ENCODE measurements at places on chromosomes 2 and 18.
A peak's percentile ranks its signal among the peaks of the same experiment; 100 is the strongest.

DNA sequence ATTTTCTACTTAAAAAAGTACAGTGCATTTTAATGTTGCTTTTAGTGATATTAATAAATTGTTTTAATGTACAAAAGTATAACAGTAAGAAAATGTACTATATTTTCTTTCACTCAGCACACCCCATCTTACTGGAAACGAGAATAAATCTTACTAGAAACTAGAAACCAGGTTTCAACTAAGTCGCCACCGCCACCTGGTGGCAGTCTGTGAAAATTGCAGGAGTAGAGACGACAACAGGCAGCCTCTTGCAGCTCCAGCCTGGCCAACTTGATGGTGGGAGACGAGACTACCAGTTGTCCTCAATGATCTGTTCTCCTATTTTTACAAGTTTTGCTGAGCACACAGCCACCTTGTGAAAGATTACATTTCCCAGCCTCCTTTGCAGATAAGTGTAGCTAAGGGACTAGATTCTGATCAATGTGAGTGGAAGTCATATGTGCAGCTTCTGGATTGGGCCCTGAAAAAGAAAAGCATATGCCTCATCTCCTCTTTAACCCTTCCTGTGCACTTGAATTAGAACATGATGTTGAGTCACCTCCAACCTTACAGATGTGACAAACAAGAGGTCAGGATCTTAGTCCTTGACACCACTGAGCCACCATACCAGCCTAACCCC, 8.7 kb downstream of the OTOF start:
- peak; percentile 43 for DNase-seq

DNA sequence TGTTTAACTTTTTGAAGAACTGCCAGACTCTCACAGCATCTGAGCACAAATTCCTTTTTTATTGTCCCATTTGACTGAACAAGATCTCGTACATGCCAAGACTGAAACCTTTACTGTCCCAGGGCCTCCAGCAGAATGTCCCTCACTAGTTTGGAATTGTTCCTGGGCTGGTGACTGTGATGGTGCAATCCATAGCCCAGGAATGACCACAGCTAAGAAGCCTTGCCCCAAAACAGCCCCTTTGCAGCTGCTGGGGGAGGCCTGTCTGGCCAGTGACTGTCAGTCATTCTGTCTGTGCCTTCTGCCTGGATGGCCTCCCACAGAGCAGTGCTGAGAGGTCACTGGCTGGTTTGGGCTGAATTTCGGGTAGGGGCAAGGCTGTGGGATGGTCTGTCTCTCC, 184.5 kb upstream of the MSH6 start:
- DNase-seq, result no peak

DNA sequence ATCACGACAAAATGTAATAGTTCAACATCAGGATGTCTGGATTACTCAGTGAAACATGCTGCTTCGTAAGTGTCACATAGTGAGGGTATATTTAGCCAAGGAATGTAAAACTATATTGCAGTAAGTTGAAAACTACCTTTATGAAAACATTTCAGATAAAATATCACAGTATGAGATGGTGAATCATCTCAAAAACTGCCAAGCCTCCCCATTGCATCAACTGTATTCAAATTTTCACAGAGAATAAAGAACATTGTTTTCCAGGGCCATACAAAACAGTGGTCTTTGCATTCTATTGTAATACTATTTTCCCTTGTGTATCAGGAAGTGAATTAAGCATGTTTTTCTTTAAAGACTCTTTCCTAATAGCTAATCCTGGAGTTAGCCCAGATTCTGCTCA, 47.6 kb upstream of the MSTN start:
- no peak for DNase-seq

DNA sequence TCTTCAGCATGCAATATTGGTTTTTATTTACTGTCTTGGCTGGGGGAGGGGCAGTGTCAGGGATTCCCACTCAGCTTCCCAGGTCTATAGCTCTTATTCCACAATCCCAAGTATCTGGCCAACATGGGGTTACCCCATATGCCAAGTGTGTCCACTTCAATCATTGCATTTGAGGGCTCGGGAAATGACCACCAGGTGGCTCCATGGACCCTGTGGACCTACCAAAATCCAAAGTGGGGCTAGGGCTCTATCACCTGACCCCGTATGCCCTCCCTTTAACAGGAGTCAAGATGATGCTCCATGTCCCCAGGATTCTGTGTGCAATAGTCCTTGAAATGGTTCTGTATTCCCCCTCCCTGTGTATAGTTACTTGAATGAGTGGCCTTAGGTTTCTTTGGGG, 12.1 kb upstream of the TRAF3IP1 start:
- no peak for DNase-seq

GRCh38 chr2:97675430-97676113, 6.1 kb downstream of the C2orf92 start:
- DNase-seq, result no peak

- DNase-seq, result no peak
Measured at GRCh38 chr18:23578891-23579653, 7.2 kb downstream of the NPC1 start.

DNA sequence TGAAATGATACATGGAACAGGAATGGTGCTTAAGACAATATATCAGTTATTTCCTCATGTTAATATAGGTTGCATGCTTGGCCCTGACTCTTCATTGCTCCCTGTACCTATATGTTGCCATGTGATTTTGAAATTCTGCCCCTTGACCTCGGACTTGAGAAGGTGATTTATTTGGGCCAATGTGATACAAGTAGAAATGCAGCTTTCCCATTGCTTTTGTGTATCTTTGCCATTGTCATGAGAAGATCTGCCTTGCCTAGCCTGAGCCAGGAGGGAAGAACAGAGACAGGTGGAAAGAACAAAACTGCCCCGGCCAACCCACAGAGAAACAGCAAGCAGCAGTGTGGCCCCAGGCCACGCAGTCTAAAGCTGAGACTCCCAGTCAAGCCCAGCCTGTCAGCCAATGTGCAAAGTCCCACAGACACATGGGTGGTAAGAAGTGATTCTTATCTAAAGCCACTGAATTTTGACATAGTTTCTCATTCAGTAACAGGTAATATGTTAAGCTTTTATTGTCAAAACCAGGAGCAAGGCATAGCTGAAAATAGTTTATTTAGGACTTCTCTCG, 245.7 kb upstream of the RND3 start:
- DNase-seq, result no peak

DNA sequence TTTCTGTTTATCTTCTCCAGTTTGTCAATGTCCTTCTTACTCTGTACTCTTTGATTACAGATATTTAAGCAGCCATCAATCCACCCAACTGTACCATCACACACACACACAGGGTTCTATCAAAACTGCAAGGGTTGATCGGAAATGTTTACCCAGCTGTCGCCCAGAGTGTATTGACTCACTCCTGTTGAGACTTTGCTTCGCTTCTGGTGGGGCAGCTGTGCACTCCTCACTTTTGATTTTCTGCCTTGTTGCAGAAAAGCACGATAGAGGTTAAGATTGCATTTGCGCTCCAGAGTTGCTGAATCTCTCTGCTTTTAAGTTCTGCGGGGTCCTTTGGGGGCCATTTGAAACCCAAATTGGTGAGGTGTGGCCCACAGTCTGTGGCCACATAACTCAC, 216.2 kb downstream of the SETBP1 start:
- no peak for DNase-seq

DNA sequence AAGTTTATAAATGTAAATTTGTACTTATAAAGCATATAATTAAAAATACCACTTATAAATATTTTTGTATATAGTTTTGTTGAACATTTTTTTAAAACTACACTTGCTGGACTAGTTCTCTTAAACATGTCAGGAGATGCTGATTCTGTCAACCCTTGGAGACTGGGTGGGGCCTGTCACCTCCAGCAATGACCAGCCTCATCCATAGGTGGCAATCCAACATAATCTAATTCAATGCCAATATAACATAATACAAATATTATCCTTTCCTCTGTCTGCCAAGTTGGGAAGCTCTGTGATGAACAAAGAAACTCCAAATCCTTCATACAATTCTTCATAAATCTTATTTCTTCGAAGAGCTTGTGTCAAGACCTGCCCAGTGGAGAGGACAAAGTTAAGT, 140.4 kb downstream of the RBMS1 start:
- DNase-seq, result peak; percentile 30

DNA sequence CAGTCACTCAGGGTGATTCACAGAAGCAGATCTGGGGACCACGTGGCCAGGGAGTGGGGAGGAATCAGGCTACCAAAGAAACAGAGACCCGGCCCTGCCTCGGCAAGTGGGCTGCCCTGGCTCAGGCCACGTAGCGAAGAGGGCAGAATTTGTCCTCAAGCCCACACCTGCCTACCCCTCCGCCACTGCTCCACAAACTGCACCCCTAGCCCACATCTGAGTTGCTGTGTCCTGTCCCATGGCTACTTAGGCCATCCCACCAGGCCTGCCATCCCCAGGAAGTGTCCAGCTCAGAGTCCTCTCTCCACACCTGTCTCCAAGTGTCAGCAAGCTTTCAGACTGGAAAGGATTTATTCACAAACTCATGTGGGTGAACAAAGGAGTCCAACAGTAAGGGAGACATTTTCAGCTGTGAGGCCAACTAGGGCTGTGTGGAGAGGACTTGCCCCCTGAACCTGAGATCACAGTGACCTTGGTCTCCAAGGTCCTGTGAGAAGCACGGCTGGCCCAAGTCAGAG, 31.7 kb upstream of the ASPRV1 start:
- no peak for DNase-seq

DNA sequence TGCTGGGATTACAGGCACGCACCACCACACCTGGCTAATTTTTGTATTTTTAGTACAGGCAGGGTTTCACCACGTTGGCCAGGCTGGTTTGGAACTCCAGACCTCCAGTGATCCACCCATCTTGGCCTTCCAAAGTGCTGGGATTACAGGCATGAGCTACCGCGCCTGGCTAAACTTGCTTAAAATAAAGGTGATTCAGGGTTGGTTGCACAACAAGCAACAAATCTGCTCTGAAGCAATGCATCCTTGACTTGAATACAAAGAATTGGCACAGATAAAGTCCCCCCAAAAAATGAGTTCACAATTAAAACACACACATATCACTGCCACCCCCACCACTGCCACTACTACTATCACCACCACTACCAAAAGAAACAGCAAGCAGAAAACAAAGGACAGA, 34.9 kb downstream of the CCDC88A start:
- no peak for DNase-seq

DNA sequence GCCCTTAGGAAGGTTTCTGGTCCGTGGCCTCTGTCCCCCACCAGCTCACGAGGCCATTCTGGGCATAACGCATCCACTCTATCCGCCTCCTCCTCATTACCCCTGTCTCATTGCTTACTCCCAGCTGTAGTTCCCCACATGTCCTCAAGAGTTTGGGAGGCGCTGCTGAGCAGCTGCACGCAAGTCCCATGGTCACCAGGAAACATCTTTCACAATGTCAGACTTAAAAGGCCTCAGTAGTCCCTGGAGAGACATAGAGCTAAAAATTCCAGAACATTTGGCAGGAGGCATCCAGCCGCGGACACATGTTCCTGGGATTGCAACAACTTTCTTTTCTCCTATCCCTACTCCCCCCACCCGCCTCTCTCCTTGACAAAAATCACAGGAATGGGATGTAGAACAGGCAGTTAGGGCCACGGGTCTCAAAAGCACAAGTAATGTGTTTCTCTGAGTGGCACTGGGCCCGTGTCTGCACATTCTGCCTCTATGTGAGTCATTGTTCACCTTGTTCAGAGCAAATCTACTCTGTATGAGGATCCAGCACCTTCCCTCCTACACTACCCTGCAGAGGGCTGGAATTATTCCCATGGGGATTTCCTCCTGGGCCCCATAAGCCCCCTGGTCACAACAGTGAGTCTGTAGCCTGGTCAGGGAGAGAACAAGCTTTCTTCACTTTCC, 8.1 kb downstream of the LBH start:
- peak; percentile 73 for DNase-seq

DNA sequence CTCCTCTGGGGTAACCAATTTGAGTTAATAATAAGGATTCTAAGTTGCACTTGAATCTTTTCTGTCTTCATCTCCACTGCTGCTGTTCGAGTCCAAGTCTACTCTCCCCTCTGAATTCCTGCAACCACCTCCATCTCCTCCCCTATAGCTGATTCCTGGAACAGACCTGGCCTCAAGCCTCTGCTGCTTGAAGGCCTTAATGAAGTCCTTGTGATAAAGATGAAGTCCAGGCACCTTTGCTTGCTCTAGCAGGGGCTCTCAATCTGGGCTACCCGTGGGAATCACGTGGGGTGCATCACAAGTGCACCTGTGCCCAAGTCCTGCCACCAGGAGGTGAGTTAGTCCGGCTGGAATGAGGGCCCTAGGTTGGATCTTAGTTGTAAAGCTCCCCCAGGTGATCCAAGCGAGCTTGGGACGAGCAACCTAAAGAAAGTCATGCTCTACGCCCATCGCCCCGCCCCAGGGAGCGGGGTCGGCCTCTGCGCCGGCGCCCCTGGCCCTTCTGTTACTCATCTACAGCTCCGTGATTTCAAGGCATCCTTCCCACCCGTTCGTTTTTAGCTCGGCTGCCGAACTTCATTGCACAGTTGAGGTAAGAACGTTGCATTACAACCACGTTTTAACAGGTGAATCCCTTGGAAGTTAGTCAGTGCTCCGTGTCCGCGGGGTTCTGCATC, 905 bp upstream of the IAH1 start:
- no peak for DNase-seq

DNA sequence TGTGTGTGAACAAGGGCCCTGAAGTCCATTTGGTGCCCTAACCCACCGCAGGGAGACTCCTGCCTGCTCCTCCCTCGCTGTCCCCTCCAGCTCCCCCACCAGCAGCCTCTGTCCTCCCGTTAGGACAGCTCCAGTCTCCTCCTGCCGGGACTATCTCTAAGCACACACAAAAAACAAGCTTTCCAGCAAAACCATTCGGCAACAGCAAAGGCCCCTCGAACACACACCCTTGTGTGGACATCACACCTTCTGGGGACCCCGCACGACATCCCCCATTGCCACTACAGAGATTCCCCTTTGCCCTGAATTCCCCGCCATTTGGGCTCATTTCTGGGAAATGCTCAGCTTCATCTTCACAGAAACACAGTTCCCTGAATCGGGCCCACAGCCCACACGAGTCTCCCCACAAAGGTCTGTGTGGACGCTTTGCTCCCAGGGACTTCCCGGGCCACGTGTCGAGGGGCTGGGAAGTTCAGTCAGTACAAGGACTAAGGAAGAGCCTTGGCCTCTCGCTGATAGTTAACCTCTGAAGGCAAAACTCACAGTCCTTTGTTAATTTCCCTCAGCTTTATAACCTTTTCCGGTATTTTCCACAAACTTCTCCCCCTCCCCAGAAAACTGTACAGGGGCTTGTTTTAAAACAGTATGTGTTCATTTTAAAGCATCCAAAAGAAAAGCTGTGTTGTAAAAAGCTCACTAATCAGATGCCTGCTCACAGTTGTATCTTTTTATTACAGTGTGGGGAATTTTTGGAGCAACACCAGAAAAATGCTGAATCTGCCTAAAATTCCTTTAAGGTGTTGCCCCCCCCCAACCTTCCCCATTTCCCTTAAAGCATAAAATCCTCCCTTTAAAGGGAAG, 25.9 kb downstream of the SMAD7 start:
- no peak for DNase-seq

Measured in CD4-positive, alpha-beta T cell treated with Interleukin-15 for 1 hour (primary cell).